Stimulated activated CD4-positive, alpha-beta T cell treated with anti-CD3 and anti-CD28 coated beads, TNF-alpha, amount 100 ng/mL, for 24 hours (primary cell): ENCODE measurements at places on chromosomes 11 and 22.
A peak's percentile ranks its signal among the peaks of the same experiment; 100 is the strongest.

- no peak for DNase-seq
Measured at GRCh38 chr11:88312628-88313027, 24.9 kb downstream of the CTSC start.

GRCh38 chr11:67024410-67024809 is 1.5 kb downstream of the SYT12 start:
- peak; percentile 44 for DNase-seq

- DNase-seq = no peak
Measured at GRCh38 chr11:68148879-68149278, 27.7 kb upstream of the CHKA start.

GRCh38 chr11:134046681-134047449 is 22.0 kb upstream of the JAM3 start:
- DNase-seq = no peak

- no peak for DNase-seq
Measured at GRCh38 chr11:110471371-110471770, 41.6 kb downstream of the FDX1 start.

DNA sequence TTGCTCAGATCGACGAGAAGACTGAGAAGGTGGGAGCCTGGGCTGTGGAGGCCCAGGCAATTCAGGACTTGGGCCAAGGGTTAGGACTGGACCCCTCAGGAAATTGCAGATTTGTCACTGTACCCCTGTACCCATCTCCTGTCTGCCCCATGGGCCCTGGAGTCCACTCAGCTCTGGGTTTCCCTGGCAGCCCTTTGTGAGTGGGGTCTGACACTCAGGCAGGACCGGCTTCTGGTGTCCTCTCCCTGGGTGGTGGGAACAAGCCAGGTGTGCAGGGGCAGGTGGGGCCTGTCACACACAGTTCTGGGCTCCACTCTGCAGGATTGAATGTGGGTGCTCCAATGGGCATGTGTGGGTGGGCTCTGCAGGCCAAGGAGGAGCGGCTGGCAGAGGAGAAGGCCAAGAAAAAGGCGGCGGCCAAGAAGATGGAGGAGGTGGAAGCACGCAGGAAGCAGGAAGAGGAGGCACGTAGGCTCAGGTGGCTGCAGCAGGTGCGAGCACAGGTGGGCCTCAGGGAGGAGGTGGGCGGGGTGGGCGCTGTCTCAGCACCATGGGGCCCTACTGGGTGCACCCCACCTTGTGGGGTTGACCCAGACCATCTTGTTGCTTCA is 21.6 kb downstream of the INCENP start:
- DNase-seq = no peak

GRCh38 chr22:25120093-25120561 is 79.5 kb upstream of the CRYBB3 start:
- DNase-seq = no peak

DNA sequence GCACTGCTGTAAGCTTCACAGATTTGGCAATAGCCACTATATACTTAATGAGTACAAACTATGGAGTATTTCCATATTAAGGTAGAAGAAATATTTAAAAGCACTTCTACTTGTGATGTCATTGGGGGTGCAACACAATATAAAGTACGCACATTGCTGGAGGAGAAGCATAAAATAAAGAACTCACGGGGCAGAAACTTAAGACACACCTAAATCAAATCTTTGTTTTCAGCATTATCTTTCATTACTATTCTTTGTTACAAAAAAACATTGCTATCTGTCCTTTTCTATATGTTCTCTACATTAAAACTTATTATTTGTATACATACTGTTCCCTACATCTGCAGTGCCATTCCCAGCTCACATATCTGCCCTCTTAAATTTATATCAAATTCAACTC is 93.3 kb upstream of the VPREB1 start:
- no peak for DNase-seq

- DNase-seq = no peak
Measured at GRCh38 chr11:75174781-75175370, 24.0 kb downstream of the SLCO2B1 start.

DNA sequence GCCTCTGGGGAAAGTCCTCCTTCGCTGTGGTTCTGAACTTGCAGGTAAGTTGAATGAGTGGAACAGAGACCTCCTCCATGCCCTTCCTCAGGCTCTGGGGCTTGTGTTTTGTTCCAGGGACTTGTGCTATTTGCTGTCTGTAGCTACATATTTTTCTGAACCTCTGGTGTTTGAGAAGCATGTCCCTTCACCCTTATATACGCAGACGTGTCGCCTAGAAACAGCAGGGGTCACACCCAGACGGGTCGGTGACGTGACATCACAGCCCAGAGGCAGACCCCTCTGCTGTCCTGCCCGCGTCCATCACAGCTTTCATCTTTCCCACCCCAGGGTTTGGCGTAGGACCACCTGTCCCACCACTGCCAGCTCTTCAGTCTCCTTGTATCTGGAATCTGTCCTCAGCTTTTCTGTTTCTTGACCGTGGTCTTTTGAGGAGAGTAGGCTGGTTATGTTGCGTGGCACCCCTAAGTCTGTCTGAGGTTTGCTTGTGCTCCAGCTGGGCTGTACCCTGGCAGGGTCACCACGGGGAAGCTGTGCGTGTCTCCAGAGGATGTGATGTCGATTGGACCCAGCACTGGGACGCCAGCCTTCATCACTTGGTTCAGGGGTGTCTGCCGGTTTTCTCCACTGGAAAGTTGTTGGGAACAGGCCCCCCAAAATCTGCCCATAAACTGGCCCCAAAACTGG is 13.4 kb upstream of the MUC5B start:
- DNase-seq = no peak

DNA sequence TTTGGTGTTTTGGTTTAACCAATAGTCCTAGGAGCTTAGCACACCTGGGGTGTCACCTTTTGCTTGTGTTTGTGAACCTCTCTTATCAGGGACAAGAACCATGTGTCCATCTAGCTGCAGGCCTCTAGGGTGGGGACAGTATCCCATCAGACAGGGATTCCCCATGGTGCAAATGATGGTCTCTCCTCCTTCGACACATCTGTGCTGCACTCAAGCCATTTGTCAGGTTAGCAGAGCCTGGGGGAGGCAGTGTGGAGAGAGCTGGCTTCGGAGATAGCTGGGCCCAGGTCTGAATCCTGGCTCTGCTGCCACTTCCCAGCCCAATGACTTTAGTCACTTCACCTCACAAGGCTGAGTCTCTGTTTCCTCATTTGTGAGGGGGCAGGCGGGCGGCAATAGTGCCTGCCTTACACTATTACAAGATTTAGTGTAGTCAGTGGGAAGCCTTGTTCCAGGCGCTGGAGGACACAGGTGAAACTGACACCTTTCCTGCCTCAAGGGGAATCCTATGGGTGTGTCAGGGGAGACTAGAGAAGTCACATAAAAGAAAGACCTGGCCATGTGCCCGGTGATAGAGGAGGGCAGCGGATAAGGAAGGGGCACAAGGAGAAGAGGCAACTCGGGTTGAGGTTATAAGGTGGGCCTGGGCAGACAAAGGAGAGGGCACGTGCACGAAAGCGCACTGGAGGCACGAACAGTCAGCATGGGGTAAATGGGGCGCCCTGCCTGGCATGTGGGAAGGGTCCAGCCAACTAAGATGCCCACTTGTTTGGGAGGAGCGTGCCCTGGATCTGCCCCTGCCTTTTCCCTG is 12.6 kb downstream of the KLHL35 start:
- DNase-seq = no peak

DNA sequence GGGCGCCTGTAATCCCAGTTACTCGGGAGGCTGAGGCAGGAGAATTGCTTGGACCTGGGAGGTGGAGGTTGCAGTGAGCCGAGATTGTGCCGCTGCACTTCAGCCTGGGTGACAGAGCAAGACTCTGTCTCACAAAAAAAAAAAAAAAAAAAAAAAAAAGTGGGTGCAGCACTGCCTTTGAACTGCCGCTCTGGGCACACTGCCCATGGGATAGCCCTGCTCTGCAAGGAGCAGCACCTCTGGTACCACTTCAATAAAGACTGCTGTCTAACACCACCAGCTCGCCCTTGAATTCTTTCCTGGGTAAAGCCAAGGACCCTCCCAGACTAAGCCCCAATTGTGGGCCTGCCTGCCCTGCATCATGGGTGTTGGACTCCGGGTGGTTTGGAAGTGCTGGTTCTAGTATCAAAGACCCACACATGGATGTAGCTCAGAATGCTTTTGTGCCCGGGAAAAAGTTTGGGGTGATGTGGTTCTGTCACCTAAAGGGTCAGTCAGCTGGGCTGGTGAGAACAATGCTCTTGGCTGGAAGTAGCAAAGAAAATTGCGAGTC is 444.3 kb downstream of the TBC1D22A start:
- no peak for DNase-seq

GRCh38 chr22:42648368-42649245 is 585 bp downstream of the CYB5R3 start:
- DNase-seq = peak; percentile 16

DNA sequence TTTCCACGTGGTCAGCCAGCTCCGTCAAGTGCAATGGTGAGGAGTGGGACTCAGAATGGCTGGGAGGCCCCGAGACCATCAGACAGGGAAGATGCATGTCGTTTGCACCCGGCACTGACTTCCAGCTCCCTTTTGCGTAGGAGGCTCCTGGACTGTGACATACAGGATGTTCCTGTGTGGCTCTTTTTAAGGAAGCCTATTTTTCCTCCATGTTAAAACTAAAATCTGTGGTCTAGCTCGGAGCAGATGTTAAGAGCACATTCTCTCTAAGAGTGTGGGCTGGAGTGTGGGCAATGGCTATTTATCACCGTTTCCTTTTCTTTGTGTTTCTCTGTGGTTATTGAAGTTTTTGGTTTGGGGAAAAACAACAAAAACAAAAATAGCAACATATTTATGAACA is 40.9 kb upstream of the AMPD3 start:
- no peak for DNase-seq

DNA sequence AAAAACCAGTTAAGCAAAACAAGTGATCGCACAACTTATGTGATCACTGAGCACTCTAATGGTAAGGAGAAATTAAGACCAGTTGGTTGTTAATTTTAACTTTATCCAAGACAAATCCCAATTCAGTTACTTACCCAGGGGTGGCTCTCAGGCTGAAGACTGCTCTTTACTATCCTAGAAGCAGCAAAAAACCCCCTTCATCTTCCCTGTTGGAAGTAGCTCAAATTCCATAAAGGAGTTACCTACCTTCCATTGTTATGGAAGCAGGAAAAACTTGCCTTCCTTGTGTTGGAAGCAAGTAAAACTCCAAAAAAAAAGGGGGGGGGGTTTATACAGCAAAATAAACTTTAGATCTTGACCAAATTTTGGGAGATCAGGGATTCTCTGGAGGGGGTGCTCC is 5.2 kb upstream of the MRPL16 start:
- DNase-seq = no peak
